Non-pigmented ciliary epithelial cell (primary cell): ENCODE measurements at places on chromosomes 12 and 14.

- peak; percentile 87 for DNase-seq
Observed at GRCh38 chr12:124774462-124775167, 89.0 kb downstream of the SCARB1 start.

- DNase-seq, result no peak
Observed at GRCh38 chr12:50567926-50568325, 63.1 kb downstream of the DIP2B start.

DNA sequence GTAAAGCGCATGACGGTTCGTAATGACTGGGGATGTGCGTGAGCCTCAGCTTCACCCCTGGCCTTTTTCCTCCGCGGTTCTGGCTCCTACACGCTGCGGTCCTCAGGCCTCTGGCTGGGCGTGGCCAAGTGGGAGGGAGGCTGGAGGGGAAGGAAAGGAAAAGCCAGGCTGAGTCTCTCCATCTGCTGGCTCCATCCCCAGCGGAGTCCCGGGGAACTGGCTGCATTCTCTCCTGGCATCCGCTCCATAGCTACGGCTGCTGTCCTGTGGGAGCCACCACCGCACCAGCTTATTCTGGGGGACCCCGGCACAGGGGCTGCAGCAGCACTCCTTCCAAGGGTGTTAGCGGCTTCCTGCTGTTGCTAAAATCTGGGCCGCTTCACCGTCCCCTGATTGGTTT is 68.2 kb upstream of the SLC24A4 start:
- no peak for DNase-seq

- DNase-seq, result no peak
Observed at GRCh38 chr14:92964124-92965109, 41.5 kb downstream of the CHGA start.
